ENCODE measurements at places on chromosomes 4 and X. TPM values are rescaled to one million over a fixed set of nuclear protein-coding genes. Genes with fewer than 3 reads are reported as not detected.

GRCh38 chrX:87299563-87300160, 217.9 kb upstream of the KLHL4 start:
- DNase-seq, result no peak

DNA sequence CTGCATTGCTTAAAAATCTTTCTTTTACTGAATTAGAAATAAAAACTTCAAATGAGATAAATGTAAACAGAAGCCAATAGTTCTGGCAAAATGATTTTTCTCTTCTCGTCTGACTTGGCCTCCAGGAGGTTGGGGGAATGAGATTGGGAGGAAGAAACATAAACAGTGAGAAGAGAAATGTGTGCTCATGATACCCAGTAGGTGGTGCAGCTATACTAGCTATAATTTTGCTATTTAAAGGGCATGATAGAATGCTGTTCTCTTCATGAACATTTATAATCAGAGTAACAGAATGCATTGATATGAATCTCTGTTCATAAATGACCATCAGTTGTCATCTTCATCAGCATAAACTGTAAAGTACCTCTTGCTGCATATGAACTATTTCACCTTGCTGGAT, 85.5 kb downstream of the TACR3 start:
- DNase-seq, result no peak

GRCh38 chr4:188534297-188534696, 395.1 kb downstream of the TRIML1 start:
- no peak for DNase-seq

DNA sequence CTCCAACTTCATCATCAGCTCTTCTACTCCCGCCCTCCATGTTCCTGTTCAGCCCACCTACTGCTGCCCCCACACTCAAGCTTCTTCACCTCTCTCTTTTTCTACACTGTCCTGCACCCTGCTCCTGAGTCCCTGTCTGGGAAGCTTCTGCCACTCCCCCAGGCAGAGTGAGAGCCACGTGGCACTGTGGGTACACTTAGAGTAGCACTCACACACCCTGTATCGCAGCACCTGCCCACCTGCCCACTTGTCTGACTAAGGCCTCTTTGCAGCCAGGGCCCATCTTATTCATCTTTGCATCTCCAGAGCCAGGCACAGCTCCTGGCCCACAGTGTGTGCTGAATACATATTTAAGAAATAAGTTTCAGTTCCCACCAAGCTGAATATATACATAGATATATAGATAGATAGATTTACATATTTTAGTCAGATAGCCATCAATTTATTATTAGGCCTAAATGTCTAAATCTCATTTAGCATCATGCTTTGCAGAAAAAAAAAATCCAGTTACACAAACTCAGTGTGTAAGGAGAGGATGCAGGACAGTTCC, 24.9 kb downstream of the CCDC149 start:
- DNase-seq, result no peak

DNA sequence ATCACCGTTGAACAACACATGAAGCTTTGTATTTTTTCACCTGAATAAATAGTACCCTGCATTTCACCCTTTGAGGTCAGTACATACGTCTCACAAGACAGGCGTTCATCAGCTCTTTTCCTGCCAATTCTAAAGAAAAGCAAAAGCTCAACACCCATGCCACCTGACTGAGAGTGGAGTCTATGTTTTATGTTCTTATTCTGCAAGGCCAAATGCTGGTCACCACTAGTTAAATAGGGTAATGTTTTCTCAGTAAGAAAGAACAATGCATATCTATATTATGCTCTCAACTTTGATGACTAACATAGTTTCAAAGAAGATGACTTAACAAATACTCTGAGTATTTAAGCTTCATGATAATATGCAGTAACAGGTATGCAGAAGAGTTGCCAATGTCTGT, 336.3 kb upstream of the BMP3 start:
- no peak for DNase-seq

DNA sequence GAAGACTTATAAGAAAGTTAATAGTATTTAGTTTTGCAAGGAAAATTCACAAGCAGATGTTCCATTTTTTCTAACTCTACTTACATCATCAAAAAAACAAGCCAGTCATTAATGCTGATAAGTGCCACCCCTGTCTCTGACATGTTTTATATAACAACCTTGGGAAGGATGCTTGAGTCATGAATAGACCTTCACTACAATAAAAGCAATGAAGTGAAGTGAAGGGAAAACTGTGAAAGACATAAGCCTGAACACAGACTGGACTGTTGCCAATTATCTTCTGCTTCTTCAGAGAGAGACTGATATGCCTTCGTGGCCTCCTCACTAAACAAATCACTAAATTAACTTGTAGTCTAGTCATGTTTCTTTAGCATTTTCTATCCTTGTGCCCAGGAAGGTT, 353.2 kb downstream of the PDHA2 start:
- no peak for DNase-seq

GRCh38 chr4:183906739-183907651, 1.9 kb downstream of the STOX2 start:
- DNase-seq, result no peak

- no peak for DNase-seq
Measured at GRCh38 chr4:184824081-184824775, 1.5 kb downstream of the ACSL1 start.

GRCh38 chrX:32571579-32571978, 639.8 kb downstream of the DMD start:
- DNase-seq, result no peak

- no peak for DNase-seq
Measured at GRCh38 chrX:9730752-9731151, 34.9 kb downstream of the GPR143 start.

DNA sequence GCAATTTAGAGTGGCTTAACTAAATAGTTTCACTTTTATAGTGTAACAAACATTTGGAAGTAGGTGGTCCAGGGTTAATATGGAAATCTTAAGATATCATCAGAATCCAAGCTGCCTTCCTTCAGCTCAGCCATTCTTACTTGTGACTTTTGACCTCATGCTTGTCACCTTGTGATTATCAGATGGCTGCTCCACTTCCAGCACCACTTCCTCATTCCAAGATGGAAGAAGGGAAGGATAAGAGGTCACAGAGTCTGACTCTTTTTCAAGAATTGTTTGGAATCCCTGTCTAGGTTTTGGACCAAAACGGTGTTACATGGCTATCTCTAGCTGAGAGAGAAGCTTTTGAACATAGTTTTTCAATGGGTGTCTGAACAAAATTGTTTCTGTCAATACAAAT, 39.9 kb downstream of the MTTP start:
- no peak for DNase-seq

DNA sequence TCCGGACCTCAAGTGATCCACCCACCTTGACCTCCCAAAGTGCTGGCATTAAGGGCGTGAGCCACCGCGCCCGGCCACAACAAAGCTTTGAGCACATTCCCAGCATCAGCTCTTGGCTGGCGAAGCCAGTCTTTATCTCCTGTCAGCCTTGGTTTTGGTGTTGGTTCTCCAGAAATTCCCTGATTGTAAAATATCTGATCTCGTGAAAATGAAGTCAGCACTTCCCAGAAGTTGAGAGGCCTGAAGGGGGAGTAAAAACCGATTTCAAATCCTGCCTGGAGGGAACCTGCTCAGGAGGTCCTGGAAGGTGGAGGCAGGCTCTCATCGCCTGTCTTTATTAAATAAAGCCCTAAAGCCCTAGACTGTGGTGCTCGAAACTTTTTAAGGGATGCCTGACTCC, 33.6 kb downstream of the PTTG2 start:
- DNase-seq, result no peak

- peak; percentile 68 for DNase-seq
Measured at GRCh38 chrX:119565107-119565663, at the start of gene STEEP1. STEEP1 (minus strand) TSS chrX:119565409; CDS start chrX:119565355, 54 bp downstream.

DNA sequence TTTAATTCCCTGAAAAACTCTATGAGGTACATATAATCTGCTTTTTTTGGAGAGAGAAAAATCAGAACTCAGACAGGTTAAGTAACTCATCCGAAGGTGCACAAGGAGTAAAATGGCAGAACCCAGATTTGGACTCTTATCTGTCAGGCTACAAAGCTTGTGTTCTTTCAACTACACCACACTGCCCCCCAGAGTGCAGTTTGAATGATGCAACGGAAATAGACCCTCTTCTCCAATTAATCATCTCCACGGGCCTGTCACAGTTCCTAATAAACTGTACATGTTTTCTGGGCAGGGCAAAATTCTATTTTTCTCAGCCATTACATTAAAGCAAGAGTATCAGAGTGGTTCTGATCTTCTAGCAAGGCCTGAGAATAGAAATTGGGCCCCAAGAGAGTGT, 35.3 kb upstream of the DCX start:
- no peak for DNase-seq

DNA sequence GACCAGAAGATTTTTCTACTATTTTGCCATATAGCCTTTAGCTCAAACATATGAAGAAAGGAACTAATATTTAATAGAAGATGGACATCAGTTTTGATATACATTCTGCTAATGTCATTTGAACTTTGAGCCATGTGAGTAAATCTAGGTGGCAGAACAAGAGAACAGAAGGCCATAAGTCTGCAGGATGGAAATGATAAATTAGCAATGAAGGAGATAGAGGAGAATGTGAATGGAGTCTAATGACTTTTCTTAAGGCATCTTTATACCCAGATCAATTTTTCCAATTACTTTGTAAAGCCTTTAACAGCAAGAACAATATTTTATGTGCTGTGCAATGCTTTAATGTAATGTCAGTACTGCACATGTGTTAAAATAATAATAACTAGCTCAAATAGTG, 30.1 kb upstream of the ALG13 start:
- no peak for DNase-seq

- no peak for DNase-seq
Measured at GRCh38 chr4:25843340-25844097, 19.3 kb downstream of the SEL1L3 start.

DNA sequence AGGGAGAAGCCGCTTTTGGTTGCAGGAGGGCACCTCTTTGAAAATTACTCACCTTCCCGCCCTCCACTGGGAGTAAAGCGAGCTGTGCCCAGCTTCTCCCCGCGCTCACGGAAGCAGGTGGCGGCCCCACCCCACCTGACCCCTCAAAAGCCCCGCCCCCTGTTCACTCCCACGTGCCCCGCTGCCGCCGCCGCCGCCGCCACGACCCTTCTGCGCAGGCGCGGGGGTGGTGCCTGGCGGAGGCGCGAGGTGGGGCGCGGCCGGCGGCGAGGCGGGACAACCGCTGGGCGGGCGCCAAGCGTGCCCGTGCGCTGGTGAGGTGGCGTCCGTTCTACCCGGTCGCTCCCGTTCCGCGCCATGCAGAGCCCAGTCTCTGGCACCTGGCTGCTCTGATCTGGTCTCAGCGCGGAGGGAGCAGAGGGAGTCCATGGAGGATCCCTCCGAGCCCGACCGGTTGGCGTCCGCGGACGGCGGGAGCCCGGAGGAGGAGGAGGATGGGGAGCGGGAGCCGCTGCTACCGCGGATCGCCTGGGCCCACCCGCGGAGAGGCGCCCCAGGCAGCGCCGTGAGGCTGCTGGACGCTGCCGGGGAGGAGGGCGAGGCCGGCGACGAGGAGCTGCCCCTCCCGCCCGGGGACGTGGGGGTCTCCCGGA, at the start of gene PI4K2B:
Gene PI4K2B (plus strand): TSS at position 297 of the 653 bp plus-strand sequence. CDS start 131 bp downstream, at position 428.
- DNase-seq, result peak; percentile 67

DNA sequence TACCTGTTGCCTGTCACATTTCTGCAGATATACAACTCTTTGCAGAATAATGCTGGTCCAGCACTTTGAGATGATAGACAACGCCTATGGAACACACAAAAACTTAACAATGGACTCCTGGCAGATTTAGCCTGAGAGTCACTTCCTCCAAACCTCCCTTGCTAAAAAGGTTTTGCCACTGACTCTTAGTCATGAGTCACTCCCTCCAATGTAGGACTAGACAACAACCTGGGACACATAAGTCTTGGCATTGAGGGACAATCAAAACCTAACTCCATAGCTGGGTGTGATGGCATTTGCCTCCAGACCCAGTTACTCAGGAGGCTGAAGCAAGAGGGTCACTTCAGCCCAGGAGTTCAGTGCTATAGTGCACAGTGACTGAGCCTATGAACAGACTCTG, 22.0 kb upstream of the EIF4E start:
- no peak for DNase-seq

DNA sequence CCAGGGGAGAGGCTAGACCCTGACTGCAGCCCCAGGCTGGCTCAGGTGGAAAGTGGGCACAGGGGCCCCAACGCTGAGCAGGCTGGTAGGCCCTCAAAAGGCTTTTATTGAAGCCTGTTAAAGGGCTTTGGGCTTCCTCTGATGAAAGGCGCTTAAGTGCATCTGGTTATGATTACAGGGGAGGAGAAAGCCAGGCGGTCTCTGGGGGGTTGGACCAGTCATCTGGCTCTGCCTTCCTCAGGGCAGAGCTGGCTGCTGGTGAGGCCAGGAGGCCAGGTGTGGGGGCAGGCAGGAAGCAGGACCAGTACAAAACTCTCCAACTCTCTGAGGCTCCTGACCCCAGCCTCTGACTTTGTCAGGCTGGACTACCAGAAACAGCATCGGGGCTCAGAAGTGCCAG, 68.8 kb upstream of the BCOR start:
- DNase-seq, result no peak

- no peak for DNase-seq
Measured at GRCh38 chr4:169226565-169226964, 44.2 kb downstream of the SH3RF1 start.

DNA sequence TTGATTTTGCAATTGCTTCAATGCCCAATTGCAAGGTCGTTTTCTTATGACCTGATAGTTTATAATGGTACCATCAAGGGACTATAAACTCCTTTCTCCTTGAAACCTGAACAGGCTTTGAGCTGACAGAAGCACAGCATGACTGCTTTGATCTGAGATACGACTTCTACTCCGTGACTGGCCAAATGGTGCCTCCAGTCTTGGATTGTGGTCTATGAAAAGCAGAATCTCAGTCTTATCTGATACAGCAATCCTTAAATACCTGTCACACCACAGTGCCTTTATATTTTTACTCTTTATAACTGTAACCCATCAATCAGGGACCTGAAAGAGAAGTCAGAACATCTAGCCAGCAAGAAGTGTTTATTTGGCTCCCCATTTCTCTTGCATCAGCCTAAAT, 93.1 kb downstream of the DOCK11 start:
- no peak for DNase-seq

DNA sequence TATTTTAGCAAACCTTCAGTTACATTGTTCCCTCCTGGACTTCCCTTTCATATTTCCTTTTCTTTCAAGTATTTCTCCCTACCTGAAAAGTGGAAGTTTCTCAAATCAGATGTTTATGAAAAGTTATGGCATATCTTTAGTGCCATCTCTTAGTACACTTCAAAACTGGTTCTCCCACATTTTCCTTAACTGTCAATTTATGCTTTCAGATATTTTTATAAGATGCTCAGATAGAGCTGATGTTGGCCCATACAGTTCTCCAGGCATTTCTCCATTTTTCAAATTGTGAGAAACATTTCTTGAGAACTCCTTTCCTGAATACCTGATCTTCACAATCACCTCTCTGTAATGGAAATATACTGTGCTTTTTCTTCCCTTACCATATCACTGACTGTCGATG, 32.5 kb upstream of the AP1AR start:
- no peak for DNase-seq

- DNase-seq, result no peak
Measured at GRCh38 chr4:153112041-153112441, 92.2 kb upstream of the TRIM2 start.

GPR82 gene
- polyA plus RNA-seq, result 0.08 TPM

HSFX1 gene
- 1.4 TPM for polyA plus RNA-seq

F9 gene
- polyA plus RNA-seq, result not detected

SOWAHB gene
- polyA plus RNA-seq, result 4.3 TPM

NXF2 gene
- polyA plus RNA-seq, result 0.54 TPM

EFNB1 gene
- polyA plus RNA-seq, result 104 TPM

BST1 gene
- 14.4 TPM for polyA plus RNA-seq

RADX gene
- polyA plus RNA-seq, result 5.8 TPM

TXK gene
- polyA plus RNA-seq, result 1.0 TPM

CHRDL1 gene
- polyA plus RNA-seq, result 11.0 TPM

RXFP1 gene
- polyA plus RNA-seq, result 0.33 TPM

SSX2 gene
- polyA plus RNA-seq, result not detected

HSPA4L gene
- 13.2 TPM for polyA plus RNA-seq

CTAG1A gene
- not detected for polyA plus RNA-seq

FGD1 gene
- polyA plus RNA-seq, result 17.2 TPM

Data from right renal cortex interstitium (tissue), 3 donors.